HCEC 1CT (cell line): ENCODE measurements at places on chromosomes 1 and 21.

- DNase-seq: no peak
Observed at GRCh38 chr1:17412093-17412870, 27.2 kb downstream of the RCC2 start.

GRCh38 chr1:167488786-167489185 is 29.5 kb downstream of the CD247 start:
- no peak for DNase-seq

- DNase-seq: peak; percentile 67
Observed at GRCh38 chr1:94927405-94928175, 680 bp upstream of the CNN3 start.

- no peak for DNase-seq
Observed at GRCh38 chr21:42360317-42360716, 6.0 kb downstream of the TFF1 start.

GRCh38 chr1:60402816-60403215 is 329.2 kb upstream of the C1orf87 start:
- no peak for DNase-seq
